Stimulated activated CD4-positive, alpha-beta T cell treated with anti-CD3 and anti-CD28 coated beads, Interleukin-1b, Interleukin-23, amount 100 ng/mL, for 1 hour (primary cell): ENCODE measurements at places on chromosomes 7 and 10.

GRCh38 chr7:8284606-8285005 lies 22.6 kb upstream of the ICA1 start:
- DNase-seq: no peak

DNA sequence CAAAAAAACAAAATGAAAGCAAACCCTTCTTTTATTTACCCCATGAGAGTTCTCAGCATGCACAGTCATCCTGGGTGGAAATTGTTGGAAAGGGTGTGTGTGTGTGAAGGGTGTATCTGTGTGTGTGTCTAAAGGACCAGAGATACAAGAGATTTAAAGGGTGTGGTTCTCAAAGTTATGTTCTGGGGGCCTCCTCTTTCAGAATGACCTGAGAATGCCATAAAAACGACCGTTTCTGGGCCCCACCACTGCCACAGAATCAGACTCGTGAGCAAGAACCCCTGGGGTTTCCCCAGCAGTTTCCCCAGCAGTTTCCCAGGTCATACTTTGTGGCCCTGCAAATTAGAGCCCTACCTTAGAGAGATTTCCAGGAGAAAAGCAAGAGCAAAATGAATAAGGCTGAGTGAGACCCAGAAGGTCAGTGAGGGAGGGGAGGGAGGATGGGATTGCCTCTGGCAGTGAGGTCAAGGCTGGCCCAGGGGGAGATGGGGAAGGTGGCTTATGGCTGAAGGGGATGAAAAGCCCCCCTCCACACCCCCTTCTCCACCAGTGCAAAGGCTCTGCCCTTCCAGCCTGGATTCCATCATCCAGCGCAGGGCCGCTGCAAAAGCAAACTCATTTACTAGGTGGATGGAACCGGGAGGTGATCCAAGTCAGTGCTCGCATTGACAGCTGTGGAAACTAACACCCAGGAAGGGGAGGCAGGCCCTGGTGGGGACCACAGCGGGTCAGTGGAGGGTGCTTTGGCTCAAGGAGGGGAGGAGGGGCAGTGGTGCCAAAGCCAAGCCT lies 10.2 kb downstream of the PYROXD2 start:
- DNase-seq: no peak

DNA sequence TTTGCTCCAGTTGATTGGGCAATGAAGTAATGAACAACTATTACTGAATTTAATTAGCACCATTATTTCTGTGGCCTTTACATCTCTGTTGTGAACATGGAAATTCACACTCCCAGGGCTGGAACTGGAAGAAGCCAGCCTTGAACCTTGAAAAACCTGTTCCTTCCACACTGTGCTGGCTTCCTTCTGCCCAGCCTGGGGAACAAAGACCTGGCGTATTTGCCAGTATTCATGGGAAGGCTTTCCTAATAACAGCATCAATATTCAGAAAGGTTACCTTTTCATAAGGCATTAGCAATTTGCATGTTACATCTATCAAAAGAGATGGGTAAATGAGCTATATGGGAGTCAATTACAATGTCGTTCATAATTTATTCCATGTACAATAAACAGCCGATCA lies 1.3 kb downstream of the C10orf90 start:
- no peak for DNase-seq

DNA sequence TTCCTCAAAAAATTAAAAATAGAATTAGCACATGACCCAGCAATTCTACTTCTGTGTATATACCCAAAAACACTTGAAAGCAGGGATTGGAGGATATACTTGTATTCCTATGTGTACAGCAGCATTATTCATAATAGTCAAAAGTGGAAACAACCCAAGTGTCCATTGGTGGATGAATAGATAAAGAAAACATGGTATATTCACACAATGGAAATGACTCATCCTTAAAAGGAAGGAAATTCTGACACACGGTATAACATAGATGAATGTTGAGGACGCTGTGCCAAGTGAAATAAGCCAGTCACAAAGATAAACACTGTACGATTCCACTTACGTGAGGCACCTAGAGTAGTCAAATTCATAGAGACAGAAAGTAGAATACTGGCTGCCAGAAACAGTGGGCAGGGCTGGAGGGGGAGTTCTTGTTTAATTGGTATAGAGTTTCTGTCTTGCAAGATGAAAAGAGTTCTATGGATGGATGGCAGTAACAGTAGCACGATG lies 26.6 kb upstream of the KAT6B start:
- no peak for DNase-seq

GRCh38 chr7:12565873-12566272 lies 4.6 kb upstream of the SCIN start:
- DNase-seq: no peak

- DNase-seq: no peak
Measured at GRCh38 chr10:102817175-102817574, 20.0 kb downstream of the CYP17A1 start.

- no peak for DNase-seq
Measured at GRCh38 chr7:50838675-50839377, 56.1 kb upstream of the GRB10 start.

DNA sequence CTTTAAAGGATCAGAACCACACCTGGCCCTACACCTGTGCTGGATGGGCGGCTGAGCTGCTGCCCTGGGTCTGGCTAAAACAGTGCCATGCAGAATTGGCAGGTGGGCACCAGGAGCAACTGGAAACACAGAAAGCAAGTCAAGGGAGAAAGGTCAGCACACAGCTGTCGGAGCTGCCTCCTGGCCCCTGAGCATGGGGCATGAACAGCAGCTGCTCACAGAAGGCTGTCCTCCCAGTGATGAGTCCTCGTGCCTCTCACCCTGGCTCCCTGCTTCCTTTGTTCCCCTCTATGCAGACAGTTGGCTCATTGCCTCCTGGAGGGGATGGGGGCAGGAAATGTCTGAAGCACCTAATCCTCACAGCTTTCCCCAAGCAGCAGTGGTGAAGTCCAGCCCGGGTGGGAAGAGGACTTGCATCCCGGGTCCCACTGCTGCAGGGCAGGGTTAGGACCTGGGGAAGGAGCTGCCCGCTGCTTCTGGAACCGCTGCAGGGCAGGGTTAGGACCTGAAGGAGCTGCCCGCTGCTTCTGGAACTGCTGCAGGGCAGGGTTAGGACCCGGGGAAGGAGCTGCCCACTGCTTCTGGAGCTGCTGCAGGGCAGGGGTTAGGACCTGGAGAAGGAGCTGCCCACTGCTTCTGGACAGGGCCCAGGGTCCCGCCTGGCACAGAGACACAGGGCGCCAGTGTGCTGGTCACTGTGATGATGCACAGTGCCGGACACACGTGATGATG lies 37.3 kb downstream of the VIPR2 start:
- no peak for DNase-seq

GRCh38 chr10:33217854-33218253 lies 116.6 kb downstream of the NRP1 start:
- DNase-seq: no peak

DNA sequence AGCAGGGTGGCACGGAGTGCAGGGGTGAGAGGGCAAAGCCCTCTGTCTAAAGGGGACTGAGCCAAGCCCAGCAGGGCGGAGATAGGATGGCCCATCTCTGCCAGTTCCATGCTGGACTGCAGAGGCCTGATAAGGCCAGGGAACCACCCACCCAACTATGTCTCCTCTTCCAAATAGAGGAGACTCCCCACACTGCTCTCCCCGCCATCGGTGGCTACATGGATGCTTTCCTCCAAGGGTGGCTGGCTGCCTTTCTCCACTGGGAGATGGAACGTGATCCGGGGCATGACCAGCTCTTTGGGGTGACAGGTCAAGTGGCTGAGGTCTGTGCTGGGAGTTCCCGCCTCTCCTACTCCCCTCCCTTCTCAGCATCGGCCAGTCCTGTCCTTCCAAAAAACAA lies 58.1 kb upstream of the MXI1 start:
- DNase-seq: no peak

- DNase-seq: no peak
Measured at GRCh38 chr10:84194424-84195043, at the start of gene CDHR1. Gene CDHR1, plus strand, starts transcription at chr10:84194537. Its CDS starts 224 bp downstream, at chr10:84194761.

- no peak for DNase-seq
Measured at GRCh38 chr10:64529003-64529350, 1007.8 kb downstream of the REEP3 start.

GRCh38 chr10:22002591-22003176 lies 846 bp downstream of the DNAJC1 start:
- DNase-seq: no peak

DNA sequence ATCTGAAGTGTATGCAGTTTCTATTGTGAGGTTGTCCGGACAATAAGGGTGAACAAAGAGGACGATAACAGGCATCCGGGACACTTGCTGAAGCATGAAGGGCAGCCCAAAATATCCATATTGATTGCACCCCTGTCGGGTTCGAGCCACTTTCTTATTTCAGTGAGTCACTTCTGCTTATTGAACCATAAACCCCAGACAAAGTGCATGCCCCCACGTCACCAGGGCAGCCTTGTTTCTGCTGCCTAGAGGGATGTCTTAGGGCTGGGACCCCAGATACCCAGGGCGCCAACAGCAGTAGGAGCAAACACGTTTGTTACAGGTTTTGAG lies 175.3 kb upstream of the LYZL1 start:
- DNase-seq: no peak

GRCh38 chr7:41466760-41467384 lies 236.0 kb downstream of the INHBA start:
- no peak for DNase-seq

- no peak for DNase-seq
Measured at GRCh38 chr10:73113551-73113950, 3.3 kb downstream of the NUDT13 start.

DNA sequence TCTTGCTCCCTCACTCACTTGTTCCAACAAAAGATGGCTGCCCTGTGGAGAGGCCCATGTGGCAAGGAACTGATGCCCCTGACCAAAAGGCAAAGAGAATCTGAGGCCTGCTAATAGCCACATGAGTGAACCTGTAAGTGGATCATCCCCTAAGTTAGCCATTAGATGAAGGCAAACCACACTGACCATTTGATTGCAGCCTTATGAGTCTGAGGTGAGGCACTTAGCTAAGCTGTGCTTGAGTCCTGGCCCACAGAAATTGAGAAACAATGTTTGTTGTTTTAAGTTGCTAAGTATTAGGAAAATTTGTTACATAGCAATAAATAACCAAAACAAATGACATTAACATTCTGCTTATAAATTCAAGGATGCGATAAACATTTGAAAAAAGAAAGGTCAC lies 100.1 kb upstream of the BET1 start:
- DNase-seq: no peak

DNA sequence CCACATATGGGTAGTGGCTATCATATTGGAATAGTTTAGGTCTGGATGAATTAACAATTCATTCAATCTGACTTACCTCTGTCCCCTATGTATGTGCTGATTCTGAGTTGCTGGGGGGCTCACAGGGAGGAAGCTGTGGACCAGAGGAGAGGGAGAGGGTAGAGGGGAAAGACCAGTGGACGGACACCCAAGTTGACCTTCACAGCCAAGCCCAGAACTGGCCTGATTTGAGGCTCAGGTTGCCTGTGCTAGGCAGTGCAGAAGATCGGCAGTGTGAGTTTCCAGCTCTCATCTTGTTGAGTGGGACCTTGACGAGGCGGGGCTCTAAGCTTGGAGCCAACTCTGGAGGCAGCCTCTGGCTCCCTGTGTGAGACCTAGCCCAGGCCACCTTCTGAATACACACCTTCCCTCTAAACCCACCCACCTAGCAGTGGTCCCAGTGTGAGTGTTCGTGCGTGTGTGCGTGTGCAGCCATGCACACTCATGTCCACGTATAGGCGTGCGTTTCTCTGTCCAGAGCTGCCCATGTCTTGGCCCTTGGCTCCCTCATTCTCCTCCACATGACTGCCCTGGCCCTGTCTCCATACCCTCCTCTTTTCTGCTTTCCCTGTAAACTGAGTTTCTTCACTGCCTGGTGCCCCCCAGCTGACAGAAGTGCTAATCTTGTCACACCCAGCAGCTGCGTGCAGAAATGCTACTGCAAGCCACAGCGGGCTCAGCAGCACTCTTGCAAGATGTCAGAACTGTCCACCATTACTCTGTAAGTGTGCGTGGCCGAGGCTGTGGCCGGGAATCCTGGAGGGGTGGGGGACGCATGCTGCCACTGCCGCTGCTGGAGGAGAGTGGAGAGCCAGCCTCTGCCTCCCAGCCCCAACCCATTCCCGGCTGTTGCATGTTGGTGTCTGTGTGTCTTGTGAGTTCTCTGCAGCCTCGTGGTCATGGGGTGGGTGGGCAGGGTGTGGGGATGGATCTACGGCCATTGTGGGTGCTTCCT lies 47.6 kb downstream of the ADCYAP1R1 start:
- no peak for DNase-seq

- DNase-seq: no peak
Measured at GRCh38 chr7:75658802-75659201, 79.9 kb downstream of the HIP1 start.

- DNase-seq: no peak
Measured at GRCh38 chr10:23359692-23360380, 15.2 kb upstream of the C10orf67 start.

GRCh38 chr10:60367901-60368300 lies 21.8 kb downstream of the ANK3 start:
- DNase-seq: no peak

DNA sequence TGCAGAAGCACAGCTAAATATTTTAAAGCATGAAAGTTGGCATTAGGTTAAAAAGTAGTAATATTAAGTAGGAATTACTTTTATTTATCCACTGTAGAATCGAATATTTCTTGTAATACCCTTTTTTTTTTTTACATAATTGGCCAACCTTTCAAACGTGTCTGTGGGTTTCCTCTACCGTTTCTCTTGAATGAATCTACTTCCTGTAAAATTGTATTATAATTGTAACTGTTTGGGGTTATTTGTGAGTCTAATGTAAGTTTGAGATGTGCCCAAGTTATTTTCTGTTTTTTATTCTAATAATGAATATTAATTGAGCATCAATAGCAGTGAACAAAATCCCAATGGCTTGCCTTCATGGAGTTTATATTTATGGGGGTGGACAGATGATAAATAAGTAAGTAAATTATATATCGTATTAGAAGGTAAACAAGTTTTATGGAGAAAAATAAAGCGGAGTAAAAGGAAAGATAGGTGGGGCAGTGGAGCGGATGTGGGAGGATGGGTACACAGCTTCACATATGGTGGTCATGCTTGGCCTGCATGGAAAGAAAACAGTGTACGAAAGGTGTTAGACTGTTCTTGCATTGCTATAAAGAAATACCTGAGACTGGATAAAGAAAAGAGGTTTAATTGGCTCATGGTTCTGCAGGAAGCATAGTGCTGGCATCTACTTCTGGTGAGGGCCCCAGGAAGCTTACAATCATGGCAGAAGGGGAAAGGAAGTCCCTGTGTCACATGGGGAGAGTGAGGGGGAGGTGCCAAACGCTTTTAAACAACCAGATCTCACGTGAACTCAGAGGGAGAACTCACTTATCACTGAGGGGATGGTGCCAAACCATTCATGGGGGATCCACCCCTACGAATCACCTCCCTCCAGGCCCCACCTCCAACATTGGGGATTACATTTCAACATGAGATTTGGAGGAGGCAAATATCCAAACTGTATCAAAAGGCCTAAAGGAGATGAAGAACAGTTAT lies 5.4 kb downstream of the TSPAN13 start:
- DNase-seq: no peak
